ENCODE measurements at places on chromosomes 16 and 17.
A peak's percentile ranks its signal among the peaks of the same experiment; 100 is the strongest.

DNA sequence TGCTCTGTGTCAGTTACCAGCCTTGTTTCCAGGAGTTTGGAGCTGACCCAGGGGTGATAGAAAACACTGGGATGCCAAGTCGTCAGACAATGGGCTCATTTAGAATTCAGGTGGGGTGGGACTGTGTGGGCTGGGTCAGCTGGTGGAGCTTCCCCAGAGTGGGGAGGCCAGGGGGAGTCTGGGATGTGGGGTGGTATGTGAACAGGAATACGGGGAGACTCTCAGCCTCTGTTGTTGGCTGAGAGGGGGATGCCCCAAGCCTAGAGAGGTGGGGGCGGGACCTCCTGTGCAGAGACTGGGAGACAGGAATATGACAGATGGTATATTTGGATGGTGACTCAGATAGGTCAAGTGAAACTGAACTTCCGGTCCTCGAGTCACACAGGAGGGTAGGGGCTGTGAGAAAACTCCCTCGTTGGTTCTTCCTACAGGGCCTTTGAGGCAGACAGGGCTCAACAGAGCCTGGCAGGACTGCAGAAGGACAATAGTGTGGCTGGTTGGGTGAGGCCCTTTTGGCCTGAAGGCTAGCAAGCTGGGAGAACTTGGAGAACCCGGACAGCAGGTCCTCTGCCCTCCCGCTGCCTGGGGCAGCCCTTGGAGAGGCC lies 23.7 kb downstream of the CDH1 start:
- DNase-seq: no peak

DNA sequence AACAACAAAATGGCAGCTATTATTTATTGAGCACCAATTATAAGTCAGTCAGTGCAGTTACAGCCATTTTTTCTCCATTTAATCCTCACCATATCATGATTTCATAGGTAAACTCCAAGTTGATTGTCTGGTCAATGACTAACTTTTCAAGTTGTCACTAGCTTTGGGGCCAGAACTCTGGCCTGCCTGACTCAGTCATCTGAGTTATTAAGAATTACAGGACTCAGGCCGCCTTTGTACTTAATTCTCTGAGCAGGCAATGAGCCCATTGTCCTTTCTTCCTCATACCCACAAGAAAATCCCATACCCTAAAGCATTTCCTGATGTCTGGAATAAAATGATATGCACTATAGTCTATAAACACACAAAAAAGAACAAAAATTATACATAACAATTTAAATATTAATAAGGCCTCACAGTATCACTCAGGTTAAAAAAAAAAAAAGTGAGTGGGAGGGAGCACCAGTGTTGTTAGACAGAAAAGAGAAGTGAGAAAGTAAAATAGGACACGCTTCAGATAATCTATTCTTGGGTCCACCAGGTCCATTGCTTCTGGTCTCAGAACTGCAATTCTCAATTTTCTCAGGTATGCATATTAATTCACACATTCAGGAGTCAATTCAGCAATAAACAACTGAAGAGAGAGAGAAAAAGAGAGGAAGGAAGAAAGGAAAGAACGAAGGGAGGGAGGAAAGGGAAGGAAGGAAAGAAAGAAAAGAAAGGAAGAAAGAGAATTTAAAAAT lies 70.2 kb downstream of the SPAG9 start:
- DNase-seq: no peak

GRCh38 chr17:64632606-64633005 lies 29.5 kb downstream of the SMURF2 start:
- no peak for DNase-seq

GRCh38 chr16:14489460-14489859 lies 140.6 kb downstream of the PARN start:
- DNase-seq: no peak

GRCh38 chr17:3935140-3935542 lies 18.9 kb upstream of the P2RX1 start:
- peak; percentile 25 for DNase-seq

DNA sequence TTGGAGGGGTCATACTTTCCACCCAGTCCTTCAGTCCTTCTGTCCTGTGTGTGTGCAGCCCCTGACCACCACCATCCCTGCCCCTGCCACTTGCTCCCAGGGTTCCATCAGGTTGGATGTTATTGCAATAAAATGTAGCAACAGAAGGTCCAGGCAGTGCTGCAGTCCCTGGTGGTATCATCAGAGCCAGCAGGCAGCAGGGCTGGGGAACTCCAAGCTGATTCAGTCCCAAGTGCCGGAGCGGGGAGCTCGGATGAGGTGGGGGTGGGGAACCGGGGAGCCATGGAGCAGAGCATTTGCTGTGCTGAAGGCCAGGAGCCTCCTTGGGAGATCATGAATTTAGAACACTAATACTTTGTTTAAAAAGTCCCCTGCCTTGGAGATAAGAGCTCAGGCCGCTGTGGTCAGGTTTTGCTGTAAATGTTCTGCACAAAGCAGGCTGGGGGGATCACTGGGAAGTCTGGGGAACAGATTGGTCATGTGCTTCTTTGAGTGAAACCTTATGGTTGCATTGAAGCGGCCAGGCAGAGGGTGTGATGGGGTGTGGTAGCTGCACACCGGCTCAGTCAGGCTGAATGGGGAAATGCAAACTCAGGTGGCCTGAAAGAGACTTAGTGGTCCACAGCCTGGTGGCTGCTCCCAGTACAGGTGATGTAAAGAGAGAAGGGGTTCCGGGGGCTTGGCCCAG lies 225.9 kb downstream of the SEC14L1 start:
- no peak for DNase-seq

GRCh38 chr16:25157271-25157875 lies 45.8 kb downstream of the LCMT1 start:
- DNase-seq: no peak

- DNase-seq: peak; percentile 73
Observed at GRCh38 chr17:16286009-16286946, 67.0 kb downstream of the CENPV start.

GRCh38 chr16:4378161-4378666 lies 6.6 kb downstream of the VASN start:
- no peak for DNase-seq

- no peak for DNase-seq
Observed at GRCh38 chr16:680625-680945, 375 bp downstream of the STUB1 start.

DNA sequence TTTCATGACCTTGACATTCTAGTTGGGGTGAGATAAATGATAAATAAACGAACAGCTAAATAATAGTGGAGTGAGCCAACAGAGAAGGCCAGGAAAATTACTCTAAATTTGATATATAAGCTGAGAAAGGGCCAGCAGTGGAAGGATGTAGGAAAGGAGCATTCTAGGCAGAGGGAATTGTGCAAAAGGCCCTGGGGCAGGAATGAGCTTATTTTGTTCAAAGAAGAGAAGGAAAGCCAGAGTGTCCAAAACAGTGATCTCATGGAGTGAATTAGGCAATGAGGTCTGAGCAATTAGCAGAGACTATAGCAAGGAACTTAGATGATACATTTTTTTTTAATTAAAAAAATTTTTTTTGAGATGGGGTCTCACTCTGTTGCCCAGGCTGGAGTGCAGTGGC lies 43.3 kb upstream of the CLEC19A start:
- no peak for DNase-seq

GRCh38 chr17:2517539-2517938 lies 5.9 kb upstream of the METTL16 start:
- DNase-seq: no peak

DNA sequence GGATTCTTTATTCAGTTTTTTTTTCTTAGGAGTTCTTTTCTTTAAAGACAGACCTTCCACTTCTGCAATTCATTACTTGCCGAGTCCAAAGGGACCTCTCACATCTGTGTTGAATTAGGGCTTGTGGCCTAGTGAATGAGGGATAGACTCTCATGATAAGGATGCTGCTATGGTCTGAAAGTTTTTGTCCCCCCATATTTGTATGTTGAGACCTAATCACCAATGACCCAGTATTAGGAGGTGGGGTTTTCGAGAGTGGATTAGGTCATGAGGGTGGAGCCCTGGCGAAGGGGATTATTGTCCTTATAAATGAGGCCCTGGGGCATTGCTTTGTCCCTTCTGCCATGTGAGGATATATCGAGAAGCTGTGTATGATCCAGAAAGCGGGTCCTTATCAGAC lies 9.5 kb downstream of the KRT12 start:
- DNase-seq: no peak

DNA sequence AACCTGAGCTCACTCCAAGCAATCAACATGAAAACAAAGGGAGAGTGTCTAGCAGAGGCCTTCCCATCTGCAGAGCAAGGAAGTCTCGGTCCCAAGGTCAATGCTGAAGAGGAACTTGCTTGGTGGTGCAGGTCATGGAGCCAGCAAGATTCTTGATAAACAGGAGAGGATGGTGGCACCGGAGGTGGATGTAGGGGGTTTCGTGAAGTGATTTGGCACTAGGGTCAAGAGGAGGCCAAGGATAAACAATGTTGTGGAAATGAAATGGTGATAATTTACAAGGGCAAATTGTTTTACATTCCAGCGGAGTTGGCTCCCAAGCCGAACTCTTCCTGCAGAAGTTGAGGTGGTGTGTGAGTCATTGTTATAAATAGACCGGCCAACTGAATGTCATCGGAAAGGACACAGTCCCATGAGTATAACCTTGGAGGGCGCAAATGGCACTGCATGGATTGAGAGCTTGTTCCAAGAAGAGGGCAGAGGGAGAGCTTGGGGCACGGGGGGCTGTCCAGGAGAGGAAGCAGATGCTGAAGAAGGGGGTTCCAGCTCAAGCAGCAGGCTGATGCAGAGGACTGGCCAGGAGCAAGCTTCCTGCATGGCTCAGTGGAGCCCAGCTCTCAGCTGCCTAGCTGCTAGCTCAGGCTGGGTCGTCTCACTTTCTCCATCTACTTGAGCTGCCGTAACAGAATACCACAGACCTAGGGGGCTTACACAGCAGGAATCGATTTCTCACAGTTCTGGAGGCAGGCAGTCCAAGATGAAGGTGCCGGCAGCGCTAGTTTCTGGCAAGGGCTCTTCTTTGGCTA lies 136.6 kb downstream of the COPRS start:
- DNase-seq: no peak

DNA sequence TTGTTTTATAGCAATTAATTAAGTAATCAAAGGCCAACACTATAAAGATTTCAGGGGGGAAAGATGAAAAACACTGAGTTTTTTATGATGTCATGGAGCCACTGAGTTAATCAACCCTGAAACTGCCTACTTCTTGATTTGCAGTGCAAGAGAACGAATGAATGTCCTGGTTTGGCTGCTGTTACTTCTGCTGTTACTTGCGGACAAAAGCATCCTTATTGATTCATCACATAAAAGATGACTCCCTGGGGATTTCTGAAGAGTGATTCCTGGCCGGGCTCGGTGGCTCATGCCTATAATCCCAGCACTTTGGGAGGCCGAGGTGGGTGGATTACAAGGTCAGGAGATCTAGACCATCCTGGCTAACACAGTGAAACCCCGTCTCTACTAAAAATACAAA lies 10.9 kb upstream of the SPNS3 start:
- no peak for DNase-seq

- no peak for DNase-seq
Observed at GRCh38 chr16:24490866-24491265, 48.5 kb upstream of the RBBP6 start.

- no peak for DNase-seq
Observed at GRCh38 chr17:80836971-80837481, 154.6 kb upstream of the CHMP6 start.

DNA sequence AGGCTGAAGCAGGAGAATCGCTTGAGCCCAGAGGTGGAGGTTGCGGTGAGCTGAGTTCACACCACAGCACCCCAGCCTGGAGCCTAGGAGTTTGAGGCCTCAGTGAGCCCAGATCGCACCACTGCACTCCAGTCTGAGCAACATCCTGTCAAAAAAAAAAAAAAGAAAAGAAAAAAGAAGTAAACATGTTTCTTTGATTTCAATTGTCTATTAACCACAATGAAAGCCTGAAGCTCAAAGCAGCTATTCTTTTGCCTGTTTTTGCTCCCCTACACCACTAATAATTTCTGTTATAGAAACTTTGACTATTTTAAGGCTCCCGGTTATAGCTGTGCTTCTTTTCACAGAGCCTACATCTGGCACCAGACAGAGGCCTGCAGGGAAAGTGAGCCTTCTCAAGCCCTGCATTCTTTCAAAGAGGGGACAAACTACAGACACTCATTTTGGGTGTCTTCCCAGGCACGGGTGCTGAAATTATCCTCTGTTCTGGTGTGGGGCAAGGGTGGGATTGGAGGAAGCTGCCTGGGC lies 14.2 kb upstream of the SLC52A1 start:
- no peak for DNase-seq

DNA sequence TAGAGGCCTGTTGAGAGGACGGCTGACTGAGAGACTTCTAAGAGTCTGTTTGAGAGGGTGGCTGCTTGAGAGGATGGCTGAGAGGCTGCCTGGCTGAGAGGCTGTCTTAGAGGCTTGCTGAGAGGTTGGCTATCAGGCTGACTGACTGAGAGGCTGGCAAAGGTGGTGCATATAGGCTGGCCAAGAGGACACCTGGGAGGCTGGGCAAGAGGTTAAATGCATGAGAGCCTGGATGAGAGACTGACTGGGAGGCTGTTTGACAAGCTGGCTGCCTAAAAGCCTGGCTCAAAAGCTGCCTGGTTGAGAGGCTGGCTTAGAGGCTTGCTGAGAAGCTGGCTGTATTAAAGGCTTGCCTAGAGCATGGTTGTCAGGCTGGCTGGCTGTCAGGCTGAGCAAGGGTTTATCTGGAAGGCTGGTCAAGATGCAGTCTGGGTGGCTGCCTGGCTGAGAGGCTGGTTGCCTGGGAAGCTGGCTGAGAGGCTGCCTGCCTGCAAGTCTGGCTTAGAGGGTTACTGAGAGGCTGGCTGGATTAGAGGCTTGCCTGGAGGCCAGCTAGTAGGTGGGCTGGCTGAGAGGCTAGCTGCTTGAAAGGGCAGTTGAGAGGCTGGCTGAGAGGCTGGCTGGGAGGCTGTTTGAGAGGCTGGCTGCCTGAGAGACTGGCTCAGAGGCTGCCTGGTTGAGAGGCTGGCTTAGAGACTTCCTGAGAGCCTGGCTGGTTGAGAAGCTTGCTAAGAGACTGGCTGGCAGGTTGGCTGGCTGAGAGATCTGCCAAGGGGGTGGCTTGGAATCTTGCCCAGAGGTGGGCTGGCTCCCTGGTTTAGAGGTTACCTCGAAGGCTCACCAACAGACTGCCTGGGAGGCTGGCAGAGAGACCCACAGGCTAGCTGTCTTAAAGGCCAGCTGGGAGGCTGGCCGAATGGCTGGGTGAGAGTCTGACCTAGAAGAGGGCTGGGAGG lies 38.3 kb upstream of the ACSM2B start:
- DNase-seq: no peak

DNA sequence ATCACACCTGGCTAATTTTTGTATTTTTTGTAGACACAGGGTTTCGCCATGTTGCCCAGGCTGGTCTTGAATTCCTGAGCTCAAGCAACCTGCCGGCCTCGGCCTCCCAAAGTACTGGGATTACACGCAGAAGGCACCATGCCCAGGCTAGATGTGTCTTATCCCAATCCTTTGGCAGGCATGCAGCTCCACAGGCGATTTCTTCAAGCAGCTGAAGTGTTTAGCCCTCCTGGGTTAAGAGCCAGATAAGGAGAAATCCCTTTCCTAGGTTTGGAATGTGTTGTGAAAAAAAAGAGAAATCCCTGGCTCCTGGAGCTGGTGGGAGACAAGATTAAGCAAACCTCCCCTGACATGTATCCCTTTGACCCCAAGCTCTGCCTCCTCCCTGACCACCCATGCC lies 2.1 kb upstream of the NHERF1 start:
- DNase-seq: no peak

Measured in hematopoietic multipotent progenitor cell treated with erythropoietin and hydrocortisone succinate and interleukin-3 and kit ligand, for 15 days (in vitro differentiated cells).